ENCODE measurements at places on chromosomes 6 and 20.
A peak's percentile ranks its signal among the peaks of the same experiment; 100 is the strongest.

- no peak for DNase-seq
Measured at GRCh38 chr6:87738744-87739143, 36.7 kb upstream of the AKIRIN2 start.

DNA sequence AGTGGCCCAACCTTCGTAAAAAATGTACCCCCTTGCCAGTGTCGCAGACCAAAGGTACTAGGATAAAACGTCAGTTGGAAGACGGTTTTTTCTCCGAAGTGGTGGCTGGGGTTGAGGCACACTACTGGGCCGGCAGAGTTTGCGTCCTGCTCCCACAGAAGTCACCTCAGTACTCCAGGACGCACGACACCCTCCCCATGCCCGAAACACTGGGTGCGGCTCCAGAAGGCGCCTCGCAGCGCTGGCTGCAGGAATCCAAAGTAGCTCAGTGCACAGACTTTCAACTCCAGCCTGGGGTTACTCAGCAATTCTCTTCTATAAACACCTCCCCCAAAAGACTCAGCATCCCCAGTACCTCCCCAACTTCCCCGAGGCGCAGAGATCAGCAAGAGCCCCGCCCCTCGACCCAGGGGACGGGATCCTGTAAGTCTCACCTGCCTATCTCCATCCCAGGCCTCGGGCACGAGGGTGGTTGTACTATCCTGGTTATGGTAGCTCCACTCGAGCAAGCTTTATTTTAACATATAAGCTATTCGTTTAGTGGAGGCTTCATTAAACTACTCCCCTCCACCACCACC is 88.2 kb downstream of the ZFP64 start:
- no peak for DNase-seq

- no peak for DNase-seq
Measured at GRCh38 chr6:148258868-148259267, 83.8 kb upstream of the SASH1 start.

DNA sequence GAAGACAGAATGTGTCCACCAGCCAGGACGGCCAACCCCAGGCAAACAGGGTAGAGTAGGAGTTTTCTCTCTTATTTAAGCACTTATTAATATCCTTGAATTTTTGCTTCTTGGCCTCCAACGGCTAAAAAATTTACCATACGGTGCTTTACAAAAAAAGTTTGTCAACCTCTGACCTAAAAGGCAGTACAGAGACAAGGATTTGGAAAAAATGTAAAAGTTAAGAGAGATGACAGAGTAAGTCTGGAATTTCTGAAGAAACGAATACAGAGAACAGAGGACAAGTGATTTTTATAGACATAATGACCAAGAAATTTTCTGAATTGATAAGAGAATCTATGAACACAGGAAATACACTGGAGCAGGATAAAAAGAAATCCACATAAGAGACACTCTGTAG is 10.2 kb downstream of the OSER1 start:
- no peak for DNase-seq

DNA sequence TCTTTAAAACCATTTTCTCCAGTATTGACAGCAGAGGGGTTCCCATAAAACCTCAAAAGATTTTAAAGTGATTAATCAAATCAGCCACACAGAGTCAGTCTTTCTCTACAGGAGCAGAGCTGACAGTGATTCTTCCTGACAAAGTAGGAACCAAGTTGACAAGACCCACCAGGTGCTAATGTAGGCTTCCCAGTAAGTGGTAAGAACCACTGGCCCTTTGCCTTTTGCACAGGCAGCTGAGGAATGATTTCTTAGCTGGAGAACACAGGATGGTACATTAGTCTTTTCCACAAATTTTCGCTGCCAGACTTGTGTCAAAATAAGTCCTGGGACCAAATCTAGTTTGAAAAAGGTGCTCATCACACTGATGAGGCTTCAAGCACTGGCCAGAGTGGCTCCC is 95.8 kb downstream of the ARMC2 start:
- DNase-seq = no peak

DNA sequence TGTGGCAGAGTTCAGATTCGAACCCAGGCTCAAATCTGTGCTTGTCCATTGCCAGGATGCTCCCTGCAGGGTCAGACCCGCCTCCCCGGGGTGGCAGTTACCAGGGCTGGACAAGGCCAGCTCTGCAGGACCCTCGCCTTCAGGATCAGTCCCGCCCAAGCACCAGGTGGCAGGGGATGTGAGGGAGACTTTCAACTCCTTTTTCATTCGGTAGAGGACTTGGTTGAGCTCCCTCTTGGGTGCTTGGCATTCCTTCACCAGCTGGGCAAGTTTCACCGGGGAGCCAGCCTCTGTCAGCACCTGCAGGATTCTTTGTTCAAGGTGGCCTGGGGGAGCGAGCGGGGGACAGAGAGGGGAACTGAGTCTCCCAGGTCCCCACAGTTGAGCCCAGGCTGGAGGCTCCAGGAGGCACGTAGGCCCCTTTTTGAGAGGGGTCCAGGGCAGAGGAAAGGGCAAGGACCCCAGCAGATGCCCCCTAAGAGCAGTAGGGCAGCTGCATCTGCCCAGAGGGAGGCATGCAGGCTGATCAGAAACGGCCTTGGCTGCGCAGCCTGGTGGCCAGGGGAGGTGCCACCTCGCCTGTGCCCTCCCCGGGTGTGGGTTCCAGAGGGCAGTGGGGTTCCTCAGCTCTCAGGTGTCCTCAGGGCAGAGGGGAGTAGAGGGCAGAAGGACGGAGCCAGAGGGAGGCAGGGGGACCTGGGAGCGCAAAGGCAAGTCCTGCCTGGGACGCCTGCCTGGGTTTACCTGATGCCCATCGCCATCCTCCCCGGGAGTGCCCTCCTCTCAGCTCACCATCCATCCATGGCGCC is 3.9 kb downstream of the ZBP1 start:
- DNase-seq = peak; percentile 30

DNA sequence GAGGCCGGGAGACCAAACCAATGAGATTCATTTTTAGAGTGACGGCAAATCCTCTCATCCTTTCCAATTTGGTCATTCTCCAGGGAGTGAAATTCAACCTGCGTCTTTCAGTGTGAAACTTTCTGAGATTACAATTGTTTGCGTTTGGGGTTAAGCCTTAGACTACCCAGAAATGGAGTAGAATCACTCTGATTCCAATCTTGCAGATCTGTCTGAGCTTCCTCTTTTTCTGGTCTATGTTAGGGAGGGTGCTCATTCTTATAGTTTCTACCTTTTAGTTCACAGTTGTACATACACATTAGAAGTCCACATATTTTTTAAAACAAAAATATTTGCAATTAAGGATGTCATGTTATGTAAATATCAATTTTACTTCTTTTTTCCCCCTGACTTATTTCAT is 183.0 kb upstream of the PHACTR1 start:
- DNase-seq = no peak

- DNase-seq = no peak
Measured at GRCh38 chr20:48192109-48192508, 406.8 kb upstream of the SULF2 start.

GRCh38 chr20:57082357-57082945 is 184.0 kb downstream of the BMP7 start:
- DNase-seq = no peak

DNA sequence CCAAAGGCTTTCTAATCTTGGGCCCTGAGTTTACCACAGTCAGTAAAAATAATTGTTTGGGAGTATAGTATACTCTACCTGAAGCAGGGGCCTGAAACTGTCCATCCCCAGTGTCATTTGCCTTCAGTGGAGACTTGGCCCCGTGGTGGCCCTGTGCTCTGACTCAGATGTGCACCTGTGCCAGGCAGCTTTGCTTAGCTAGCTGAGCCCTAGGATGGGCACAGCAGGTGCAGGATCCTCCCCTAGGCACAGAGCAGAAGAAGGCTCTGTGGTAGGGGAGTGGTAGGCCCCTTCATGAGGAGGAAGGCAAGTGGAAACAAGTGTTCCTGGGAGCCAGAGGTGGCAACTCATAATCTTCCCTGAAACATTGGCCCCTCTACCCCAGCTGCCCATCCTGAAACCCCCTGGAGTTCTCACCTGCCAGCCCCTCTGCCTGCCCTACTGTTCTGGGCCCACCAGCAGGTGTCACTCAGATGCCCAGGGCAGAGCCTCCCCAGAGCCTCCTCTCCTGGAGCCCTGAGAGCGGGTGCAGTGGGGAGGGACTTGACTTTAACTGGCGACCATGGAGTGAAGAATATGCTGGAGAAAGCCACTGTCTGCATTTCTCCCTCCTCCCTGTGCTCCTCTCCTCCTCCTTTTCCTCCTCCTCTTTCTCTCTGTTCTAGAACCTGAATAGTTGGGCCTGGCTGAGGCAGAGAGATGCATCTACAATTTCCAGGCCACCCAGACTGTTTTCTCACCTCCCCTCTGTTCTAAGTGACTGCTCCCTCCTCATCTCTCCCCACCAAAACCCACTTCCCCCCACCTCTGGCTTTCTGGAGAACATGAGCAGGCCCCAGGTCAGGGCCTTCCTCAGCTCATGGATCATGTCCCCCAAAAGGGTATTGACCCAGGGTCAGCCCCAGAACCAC is 2.9 kb downstream of the CPNE5 start:
- DNase-seq = no peak

DNA sequence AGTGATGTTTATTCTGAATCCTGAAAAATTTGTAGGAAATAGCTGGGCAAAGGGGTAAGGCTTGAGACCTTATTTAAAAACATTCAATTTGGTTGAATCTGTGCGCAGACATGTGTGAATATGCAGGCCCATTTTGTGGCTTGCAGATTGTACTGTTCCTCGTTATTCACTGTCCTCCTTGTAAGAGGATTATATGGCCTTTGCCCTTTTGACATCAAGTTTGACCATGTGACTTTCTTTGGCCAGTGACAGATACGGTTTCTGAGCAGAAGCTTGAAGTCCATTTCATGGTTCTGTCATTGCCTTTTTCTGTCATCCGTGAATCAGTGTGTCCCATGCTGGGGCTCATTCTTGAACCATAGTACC is 13.4 kb downstream of the AFDN start:
- no peak for DNase-seq

DNA sequence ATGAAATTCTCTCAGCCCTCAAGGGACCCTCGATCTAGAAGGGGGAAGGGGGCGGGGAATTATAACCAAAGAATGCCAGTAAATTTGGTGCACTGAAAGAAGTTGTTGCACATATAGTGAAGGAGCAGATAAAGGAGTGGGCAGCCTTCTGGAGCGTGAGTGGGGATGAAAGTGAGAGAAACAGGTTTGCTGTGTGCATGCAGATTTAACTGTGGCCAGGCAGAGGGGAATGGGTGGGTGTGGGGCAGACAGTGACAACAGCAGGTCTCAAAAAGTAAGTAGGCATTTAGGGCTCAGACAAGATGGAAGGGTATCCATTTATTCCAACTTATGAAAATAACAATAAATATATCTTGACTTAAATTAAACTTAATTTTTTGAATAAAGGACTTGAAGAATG is 149.1 kb downstream of the KCNQ5 start:
- DNase-seq = no peak

- DNase-seq = no peak
Measured at GRCh38 chr20:1337441-1337840, 8.5 kb upstream of the SDCBP2 start.

GRCh38 chr6:134358320-134358719 is 40.4 kb upstream of the SGK1 start:
- no peak for DNase-seq

GRCh38 chr6:85389151-85389797 is 60.6 kb upstream of the NT5E start:
- DNase-seq = no peak
